DMS153 (cell line): ENCODE measurements at places on chromosomes 4 and X.

DNA sequence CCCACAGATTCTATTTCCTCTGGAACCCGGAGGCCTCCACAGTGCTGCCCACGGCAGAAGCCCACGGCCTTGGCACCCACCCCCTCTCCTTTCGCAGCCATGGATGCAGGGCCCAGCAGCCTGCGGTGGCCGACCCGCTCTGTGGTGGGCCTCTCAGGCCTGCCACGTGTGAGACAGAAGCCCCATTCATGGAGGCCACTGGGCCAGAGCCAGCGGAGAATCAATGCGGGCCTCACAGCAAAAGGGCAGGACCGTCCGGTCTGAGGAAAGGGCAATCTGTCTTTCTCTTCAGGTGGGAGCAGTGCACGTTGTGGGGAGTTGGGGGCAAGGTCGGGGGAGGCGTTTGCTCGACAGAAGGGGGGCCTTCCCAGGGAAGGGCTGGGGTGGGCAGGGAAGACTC is 8.4 kb upstream of the HAUS7 start:
- DNase-seq, result no peak

DNA sequence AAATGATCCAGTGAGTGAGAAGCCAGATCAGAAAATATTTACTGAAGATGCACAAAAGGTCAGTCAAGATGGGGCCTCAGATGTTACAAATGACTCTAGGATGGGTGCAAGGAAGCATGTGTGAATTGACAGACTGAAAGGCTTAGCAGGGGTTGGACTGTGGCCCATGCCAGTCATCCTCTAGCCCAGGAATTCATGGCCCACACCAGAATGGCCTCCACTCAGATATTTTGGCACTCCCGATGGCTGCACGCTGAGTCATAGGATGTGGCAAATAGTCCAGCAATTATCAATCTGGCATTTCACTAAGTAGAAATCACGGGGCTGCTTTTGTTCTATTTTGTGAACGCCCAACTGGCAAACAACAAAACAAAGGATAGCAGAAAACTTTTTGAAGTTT is 406.5 kb downstream of the IQCM start:
- no peak for DNase-seq

DNA sequence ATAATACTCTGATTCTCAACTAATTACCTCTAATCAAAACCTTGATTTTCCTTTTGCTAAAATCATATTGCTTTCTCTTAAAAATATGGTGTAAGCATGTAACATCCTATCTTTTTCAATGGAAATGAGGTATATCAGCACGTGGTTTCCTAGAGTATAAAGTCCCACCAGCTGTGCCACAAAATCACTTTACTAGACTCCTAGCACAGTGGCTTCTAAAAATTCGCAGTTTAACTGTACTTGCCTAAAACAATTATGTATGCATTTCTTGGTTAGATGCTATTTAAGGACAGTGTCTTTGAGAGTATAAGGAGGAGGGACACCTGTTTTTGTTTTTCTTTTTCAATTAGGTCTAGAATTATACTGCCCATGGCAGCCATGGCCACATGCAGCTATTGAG is 62.8 kb downstream of the GK start:
- no peak for DNase-seq

GRCh38 chr4:188439641-188440311 is 300.5 kb downstream of the TRIML1 start:
- DNase-seq, result peak; percentile 96

DNA sequence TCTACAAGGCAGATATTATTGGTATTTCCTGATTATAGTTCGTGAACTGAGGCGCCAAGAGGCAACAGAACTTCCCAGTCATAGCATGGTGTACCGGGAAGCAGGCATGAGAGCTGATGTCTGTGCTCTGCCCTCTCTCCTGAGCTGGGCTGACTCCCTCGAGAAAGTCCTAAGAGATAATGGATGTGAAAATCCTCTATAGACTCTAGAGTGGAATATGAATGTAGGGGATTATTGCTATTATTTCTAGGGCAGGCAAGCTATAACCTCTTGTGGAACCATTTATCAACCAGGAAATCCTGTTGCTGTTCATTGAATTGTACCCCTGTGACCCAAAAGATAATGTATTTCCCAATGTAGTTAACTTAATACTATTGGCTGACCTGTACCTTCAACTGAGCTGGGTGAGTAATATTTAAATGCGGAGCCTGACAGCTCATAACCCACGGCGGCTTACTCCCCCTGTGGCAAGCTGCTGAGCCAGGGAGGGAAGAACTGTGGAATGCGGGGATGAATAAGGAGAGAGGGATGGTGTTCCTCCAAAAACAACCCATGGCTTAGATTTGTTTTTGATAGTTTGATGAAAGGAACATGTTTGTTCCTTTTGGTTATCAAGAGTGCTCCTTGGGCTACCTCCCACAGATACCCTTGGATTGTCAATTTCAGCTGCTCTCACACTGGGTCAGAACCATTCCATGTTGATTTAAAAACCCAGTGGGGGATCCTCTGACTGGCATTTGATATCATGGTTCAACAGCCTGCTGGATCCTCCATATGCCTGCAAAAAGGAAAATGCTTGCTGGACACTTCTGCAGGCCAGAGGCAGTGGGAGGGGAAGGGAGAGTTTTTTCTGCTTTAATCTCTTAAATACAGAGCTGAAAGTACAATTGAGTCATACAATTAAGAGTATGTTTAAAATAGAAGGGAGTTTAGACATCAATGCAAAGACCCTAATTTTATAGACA is 339.0 kb upstream of the BOD1L1 start:
- no peak for DNase-seq

GRCh38 chr4:12178614-12179610 is 750.2 kb upstream of the HS3ST1 start:
- DNase-seq, result no peak

GRCh38 chr4:78642934-78643333 is 91.4 kb downstream of the ANXA3 start:
- DNase-seq, result no peak

DNA sequence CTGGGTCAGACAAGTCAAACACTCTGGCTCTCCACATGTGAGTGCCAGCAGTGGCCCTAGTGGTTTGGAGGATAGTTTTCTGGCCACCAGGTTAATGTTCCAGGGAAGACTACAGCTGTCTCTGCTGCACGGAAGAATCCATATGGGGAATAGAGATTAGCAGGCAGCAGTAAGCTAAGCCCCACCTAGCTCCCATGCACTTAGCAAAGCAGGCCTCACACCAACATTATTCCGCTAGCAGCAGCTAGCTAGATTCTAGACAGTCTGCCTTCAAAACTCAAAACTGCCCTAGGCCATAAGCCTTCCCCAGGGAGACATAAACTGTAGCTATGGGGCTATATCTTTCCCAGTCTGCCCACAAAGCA is 203.4 kb downstream of the CHIC1 start:
- DNase-seq, result no peak

GRCh38 chrX:31224381-31225012 is 152.7 kb upstream of the FTHL17 start:
- no peak for DNase-seq

GRCh38 chr4:41454423-41454822 is 83.5 kb upstream of the LIMCH1 start:
- no peak for DNase-seq

DNA sequence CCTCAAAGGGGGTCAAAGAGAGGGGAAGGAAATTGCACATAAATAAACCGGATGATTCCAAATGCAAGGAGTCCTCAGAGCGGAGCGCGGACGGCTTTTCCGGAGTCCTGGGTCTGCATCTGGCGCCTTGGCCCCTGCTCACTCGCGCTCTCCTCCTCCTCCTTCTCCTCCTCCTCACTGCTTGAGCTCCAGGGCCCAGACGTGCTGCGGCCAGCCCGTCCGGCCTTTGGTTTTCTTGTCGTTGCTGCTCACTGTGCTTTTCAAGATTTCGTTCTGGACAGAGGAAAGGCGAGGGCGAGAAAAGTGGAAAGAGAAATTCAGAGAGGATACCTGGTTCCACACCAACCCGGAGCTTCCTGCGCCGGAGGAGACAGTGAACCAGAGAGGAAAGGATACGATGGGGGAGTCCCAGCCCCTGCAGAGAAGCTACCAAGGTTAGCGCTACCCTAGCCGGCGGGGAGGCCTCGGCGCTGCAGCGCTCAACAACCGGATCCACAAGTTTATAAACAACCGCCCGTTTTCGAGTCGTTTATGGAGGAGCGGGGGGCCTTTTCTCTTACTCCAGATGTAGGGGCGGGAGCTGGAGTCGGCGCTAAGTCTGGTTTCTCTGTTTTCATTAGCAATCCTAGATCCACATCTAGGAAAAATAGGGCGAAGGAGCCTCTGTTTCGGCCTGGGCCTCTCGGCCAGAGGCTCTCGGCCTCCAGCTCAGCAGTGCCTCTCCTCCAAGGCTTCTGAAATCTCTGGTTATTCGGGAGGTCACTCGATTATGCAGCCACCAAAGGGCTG is 2.7 kb downstream of the HAND2 start:
- DNase-seq, result no peak

DNA sequence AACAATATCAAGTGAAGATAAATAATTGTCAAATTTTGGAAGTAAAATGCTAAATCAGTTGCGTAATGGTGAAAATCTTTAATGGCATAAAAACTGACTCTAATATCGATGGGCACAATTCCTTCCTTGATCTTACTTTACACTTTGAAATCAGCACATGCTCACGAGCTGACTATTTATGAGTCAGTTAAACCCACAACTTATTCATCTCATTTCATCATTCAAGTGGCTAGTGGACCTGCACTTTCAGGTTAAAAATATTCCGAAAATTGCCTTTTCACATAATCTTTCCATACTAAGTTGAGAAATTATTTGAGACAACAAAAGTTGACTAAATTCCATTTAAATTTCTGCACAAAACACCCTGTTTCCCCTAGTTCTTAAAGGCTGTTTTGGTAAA is 582.1 kb upstream of the TENM3 start:
- no peak for DNase-seq

DNA sequence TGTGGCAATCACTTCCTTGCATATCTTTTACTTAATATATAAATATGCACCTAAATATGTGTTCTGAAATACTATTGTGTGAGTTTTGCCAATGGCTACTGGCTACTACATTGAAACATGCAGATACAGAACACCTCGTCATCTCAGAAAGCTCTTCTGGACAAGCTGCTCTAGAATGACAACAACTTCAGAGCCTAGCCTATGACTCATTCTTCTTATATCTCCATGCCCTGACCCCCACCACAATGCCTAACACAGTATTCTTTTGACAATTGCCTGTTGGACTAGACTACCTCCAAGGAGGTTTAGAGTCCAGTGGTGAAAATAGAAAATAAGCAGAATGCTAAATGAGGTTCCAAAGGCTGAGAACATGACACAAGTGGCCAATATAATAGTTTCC is 17.6 kb upstream of the DMP1 start:
- no peak for DNase-seq

- DNase-seq, result no peak
These were observed 94.9 kb downstream of the ARHGAP24 start for GRCh38 chr4:85569730-85570299.

DNA sequence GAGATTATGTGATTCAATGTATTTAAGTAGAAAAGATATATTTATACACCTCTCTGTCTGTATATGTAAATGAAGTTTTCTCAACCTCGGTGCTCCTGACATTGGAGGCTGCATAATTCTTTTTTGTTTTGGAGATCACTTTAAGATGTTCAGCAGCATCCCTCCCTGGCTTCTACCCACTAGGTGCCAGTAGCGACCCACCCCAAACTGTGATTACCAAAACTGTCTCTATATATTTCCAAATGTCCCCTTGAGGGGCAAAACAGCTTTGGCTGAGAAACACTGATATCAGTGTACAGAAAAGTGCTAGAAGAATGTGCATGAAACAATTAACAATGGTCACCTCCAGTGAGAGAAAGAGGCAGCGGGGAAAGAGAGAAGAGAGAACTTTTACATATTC is 51.2 kb downstream of the DCX start:
- DNase-seq, result no peak

GRCh38 chr4:86918539-86919072 is 16.2 kb upstream of the AFF1 start:
- no peak for DNase-seq

DNA sequence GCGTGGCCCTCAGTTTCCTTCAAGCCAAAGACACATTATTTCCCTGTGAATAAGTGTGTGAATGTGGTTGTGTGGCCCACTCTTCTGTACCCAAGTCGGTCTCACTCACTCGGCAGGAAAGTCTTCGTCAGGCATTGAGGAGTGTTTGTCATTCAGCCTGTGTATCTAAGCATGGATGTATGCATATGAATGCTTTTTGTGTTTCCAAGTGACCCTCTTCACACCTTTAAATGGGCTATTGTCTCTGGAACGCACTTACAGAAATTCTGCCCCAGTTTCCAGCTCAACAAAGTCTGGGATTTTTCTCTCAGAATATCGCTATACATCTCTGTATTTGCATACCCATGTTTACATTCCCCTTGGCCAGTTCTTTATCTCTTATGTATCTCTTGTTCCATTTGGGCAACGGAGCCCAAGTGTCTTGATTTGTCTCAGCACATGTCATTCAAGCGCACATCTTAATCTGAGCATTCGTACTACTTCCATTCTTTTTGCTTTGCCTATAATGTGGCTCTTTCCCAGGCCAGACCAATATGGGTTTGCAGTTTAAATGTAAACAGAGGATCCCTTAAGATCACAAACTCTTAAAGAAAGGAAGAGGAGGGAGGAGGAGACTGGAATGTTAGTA is 4.8 kb downstream of the BCOR start:
- no peak for DNase-seq

DNA sequence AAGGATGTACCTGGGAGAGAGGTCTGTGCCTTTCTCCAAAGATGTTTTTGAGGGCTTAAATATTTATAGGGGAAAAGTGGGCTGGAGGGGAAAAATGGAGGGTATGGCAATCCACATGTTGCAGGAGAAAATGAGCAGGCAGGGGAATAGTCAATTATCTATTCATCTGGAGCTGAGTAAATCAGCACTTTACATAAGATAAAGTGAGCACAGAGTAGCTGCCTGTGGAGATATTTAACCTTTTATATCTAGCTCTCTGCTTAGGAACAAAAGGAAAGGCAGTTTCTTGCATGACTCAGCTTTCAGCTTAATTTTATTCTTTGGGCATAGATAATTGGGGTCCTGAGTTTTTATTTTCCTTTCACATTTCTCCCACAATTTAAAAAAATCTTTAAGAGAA is 93.6 kb upstream of the NPY2R start:
- DNase-seq, result no peak

GRCh38 chr4:90943311-90943710 is 816.1 kb downstream of the CCSER1 start:
- no peak for DNase-seq

GRCh38 chr4:121656269-121656641 is 40.5 kb downstream of the ANXA5 start:
- peak; percentile 58 for DNase-seq

- peak; percentile 65 for DNase-seq
These were observed 28.2 kb upstream of the SPARCL1 start for GRCh38 chr4:87557348-87557747.
